ENCODE measurements at places on chromosomes 12 and 14.

- DNase-seq, result peak; percentile 39
These were observed 56.0 kb downstream of the PPP2R5C start for GRCh38 chr14:101817501-101818001.

DNA sequence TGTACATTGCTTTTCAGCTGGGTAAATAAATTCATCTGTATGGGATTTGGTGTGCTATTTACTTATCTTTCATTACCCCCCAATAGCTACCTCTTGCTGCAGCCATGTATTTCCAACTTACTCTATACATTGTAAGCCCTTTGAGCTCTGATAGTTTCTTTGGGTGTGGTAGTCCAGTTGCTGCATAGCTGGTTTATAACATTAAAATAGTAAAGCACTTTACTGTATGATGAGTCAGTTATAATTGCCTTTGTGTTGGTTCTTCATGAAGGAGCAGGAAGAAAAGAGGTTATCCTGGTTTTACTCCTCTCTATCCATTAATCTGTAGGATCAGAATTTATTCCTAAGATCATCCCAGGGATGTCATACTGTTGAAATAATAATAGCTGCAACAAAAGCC is 15.7 kb downstream of the TBC1D30 start:
- no peak for DNase-seq

DNA sequence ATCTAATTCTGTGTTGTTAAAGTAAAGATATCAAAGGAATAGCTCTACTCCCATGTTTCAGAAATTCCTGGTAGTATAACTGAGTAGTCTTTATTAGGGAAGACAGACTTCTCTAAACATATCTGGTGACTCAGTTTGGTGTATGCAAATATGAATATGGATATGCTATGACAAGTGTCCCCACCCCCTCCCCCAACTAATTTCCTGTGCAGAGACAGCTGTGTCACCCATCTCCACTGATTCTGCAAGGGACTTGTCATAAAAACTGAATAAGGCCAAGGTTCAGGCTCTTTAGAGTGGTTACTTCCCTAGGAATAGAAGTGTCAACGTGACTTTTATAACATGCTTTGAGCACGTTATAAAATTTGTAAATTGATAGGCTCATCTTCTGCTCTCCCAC is 429.1 kb downstream of the DAD1 start:
- no peak for DNase-seq

- DNase-seq, result no peak
These were observed 5.9 kb downstream of the TOMM20L start for GRCh38 chr14:58401587-58401986.

GRCh38 chr12:122082621-122083356 is 4.2 kb downstream of the MLXIP start:
- DNase-seq, result no peak

GRCh38 chr14:55313480-55313879 is 42.3 kb downstream of the FBXO34 start:
- DNase-seq, result no peak

- DNase-seq, result no peak
These were observed 2.2 kb upstream of the RPAP3 start for GRCh38 chr12:47707905-47708543.

GRCh38 chr12:47709671-47710070 is 3.8 kb upstream of the RPAP3 start:
- no peak for DNase-seq

- DNase-seq, result no peak
These were observed 338.9 kb upstream of the GARIN2 start for GRCh38 chr14:66850258-66850888.

GRCh38 chr14:22383515-22384166 is 205.4 kb downstream of the DAD1 start:
- peak; percentile 7 for DNase-seq

DNA sequence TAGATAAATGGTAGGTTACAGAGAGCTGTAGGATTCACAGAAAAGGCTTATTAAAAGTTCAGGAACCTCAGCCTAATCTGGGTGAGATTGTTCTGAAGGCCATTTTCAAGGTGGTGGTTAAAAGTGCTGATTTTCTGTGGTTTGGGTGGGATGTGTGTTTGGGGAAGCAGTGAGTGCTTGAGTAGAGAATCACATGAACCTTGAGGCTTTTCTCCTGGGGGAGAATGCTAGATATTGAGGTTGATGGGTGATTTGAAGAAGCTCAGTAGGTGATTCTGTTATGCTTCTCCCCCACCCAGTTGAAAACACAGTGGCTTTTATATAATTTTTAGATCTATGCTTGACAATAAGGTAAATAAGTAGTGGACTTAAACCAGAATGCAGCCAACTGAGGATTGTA is 420.9 kb downstream of the PCNX1 start:
- no peak for DNase-seq

- DNase-seq, result no peak
These were observed 7.6 kb downstream of the ACTN1 start for GRCh38 chr14:68971411-68972035.

GRCh38 chr12:46981622-46982021 is 97.8 kb upstream of the PCED1B start:
- DNase-seq, result no peak

DNA sequence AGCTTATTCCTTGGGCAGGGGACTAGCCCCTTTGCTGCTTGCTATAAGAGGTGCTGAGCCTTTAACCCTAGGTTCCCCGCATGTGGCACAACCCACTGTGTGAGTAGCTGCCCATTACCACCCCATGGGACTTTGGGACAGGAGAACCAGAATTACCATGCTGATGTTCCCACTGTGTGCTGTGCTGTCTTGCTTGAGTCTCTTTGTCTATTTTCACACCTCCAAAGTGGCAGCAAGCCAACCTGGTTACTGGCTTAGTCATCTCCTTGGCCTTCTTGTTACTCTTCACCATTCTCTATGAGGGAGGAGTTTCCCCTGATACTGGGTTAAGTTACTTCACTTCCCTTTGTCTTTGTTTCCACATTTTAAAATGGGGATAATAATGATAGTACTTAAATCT is 73.4 kb upstream of the ETV6 start:
- DNase-seq, result no peak

DNA sequence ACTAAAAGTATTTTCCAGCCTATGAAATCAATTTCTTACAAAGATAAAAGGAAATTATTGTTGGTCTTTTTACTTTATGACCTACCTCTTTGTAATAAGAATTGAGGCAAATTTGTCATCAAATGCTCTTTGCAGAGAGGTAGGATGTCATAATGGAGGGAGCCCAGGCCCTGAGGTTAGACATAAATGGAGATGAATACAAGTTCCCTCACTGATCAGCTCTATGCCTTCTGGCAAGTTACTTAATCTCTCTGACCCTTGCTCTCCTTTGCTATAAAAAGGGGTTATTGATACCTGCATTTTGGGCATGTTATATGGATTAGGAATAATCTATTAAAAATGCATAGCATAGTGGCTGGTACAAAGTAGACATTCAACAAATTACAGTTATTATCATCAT is 146.9 kb upstream of the KRR1 start:
- no peak for DNase-seq

GRCh38 chr12:56188778-56189098 is 545 bp downstream of the SMARCC2 start:
- peak; percentile 4 for DNase-seq

- no peak for DNase-seq
These were observed 7.0 kb downstream of the ETNK1 start for GRCh38 chr12:22631863-22632463.

DNA sequence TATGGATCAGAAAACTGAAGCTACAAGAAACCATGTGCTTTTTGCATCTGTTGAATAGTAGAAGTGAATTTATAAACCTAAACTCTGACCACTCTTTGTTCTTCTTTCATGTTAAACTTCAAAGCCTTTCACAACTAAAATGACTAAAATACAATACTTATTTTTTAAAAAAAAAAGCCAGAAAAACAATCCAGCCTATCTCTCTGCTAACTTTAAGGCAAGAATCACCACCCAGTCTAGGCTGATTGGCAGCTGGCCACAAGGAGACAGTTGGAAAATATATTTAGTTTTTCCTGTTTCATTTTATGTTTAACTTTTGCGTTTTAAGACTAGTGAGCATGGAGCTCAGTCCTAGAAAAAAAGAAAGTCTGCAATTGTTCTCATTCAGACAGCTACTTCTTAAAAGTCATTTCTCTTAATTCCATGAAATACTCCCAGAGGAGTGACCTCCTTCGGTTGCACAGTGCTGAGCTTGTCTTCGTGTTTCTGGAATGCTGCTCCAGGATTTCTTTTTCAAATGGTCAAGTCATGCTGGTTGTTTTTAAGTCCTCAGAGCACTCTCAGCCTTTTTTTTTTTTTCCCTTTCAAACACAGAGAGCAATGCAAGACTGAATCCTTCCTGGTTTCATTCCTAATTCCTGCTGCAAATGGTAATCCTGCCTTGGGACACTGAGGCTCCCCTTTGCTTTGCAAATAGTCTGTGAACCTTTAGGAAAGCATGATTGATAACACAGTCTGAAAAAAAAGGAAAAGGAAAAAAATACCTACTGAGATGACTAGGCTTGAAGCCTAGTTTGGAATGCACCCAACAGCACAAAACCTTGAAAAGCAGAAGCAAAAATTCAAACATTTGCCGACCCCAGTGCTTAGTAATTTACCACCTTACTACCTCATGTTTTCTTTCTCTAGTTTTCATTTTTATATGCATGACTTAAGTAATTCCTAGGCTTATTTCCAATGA is 233.3 kb upstream of the DAAM1 start:
- no peak for DNase-seq

DNA sequence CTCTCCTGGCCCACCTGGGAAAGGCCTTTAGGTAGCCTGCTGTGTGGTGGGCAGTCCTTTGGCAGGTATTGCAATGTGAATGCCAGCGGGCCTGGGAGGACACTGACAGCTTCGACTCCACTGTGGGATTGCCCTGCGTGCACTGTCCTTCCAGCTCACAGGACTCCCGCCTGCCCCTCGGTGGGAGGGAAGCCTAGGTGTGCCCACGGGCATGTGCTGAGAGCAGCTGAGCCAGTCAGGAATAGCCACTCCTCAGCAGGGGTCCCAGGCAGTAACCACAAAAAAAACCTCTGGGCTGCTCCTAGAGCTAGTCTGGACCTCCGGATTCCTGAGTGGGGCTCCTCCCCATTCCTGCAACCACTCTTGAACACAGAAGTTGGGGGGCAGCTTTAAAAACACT is 278.2 kb downstream of the FOXN3 start:
- no peak for DNase-seq

DNA sequence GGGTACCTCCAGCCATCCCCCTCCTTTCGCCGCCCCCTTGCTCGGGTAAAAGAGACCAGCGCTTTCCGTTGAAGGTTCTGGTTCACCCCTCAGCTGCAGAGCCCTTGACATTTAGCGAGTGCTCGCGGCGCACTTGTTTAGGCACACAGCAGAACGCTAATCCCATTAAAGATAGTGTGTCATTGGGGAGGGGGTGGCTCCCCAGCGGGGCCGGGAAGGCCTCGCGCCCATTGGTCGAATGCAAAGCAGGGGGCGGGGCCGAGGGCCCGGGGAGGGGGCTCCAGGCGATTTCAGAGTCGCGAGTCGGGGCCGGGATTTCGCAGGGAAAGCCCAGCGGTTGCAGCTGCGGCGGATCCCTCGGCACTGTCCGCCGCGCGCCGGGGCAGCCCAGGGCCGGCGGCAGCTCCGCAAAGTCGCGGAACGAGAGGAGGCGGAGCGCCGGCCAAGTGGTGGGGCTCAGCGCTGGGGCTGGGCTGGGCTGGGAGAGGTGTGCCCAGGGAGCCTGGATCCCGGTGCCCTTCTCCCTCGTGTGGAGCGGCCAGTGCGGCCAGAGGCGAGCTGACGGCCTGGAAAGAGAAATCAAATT is 122.9 kb downstream of the TSPAN9 start:
- DNase-seq, result no peak

DNA sequence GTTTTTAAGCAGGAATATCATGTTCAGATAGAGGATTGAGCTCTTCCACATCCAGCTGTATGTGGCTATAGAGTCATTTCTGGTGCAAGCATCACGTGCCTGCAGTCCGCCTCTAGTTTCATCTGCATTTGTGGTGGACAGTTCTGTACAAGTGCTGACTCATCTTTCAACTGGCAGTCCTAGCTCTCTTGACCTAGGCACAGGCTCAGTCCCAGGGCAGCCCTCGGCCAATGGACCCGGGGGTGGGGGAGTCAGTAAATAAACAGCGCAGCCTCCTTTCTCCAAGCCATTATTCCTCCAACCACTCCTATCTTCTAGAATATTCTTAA is 41.8 kb upstream of the FRMD6 start:
- DNase-seq, result no peak

GRCh38 chr12:9651265-9651729 is 18.2 kb upstream of the CLEC2D start:
- peak; percentile 46 for DNase-seq

GRCh38 chr14:51545396-51545795 is 106.3 kb upstream of the FRMD6 start:
- DNase-seq, result no peak

DNA sequence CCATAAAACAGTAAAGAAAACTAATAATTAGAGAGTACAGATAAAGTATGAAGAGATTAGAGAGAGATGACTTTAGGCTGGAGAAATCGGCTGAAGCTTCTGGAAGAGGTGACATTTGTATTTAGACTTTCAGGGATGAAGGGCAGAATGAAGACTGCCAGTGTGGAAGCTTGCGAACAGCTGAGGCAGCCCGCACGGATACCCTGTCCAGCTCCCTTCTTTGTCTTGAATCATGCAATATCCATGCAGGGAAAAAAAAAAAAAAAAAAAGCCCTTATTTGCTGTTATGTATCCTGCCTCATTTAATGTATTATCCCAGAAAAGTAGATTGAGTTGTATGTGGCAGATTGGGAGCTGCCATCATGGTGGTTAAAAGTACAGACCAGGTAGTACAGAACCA is 331.8 kb downstream of the ZFP36L1 start:
- no peak for DNase-seq

DNA sequence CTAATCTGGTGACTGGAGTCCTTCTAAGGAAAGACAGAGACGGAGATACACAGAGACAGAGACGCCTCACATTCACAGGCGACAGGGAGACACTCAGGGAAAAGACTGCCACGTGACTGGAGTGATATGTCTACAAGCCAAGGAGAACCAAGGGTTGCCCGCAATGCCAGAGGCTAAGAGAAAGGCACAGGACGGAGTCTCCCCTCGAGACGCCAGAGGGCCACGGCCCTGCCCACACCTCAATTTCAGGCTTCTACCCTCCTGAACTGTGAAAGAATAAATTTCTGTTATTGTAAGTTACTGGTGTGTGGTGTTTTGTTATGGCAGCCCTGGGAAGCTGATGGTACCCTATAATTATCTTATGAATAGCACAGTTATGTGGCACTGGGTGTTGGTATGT is 11.6 kb upstream of the RAN start:
- DNase-seq, result no peak

DNA sequence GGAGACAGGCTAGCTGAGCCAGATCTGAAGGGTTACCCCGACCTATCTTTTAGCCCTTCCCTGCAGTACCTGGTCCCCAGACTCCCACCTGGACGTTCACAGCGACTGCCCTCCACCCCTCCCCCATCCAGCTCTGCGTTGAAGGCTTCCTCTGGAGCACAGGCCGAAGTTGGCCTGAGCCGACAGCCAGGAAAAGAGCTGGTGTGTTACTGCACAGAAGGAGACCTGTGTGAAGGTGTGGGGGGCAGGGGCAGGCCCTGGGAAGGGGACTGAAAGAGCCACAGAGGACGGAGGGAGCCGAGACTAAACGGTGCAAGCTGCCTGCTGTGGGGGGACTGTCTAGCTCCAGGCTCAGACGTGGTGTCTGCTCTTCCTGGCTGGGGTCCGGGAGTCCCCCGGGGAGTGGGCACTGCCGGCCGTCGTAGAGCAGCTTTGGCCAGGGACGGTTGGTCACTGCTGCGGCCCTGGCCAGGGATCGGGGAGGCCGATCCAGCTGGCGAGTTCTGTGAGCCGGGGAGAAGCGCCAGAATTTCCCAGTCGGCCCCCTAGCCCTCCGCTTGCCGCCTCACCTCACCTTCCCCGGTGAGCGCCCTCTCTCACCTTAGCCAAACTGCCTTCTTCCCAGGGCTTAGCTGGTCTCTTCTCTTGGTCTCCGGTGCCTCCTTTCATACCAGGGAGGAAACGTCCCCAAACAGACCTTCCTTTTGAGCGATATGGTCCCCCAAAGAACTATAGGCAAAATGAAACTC is 899 bp upstream of the COL2A1 start:
- no peak for DNase-seq

All from T-cell (primary cell).